ENCODE measurements at places on chromosomes 11 and 22.
A peak's percentile ranks its signal among the peaks of the same experiment; 100 is the strongest.

- peak; percentile 47 for DNase-seq
These were observed 15.9 kb downstream of the MOGAT2 start for GRCh38 chr11:75733431-75734107.

GRCh38 chr11:61890529-61891330 is 615 bp downstream of the FADS3 start:
- DNase-seq: no peak

GRCh38 chr11:68468217-68468828 is 7.8 kb downstream of the PPP6R3 start:
- DNase-seq: no peak

DNA sequence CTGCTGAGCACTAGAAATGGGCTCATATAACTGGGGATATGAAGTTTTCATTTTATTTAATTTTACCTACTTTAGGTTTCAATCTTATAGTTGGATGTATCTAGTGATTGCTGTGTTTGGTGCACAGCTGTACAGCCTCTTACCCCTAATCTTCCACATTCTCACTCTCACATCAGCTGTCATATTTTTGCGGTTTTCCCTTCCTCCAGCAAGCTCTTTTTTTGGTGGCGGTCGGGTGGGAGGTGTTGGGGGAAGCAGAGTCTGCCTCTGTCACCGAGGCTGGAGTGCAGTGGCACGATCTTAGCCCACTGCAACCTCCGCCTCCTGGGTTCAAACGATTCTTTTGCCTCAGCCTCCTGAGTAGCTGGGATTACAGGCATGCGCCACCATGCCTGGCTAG is 445.1 kb upstream of the ISX start:
- DNase-seq: no peak

- DNase-seq: no peak
These were observed 3.8 kb upstream of the GGA1 start for GRCh38 chr22:37604875-37605274.

- no peak for DNase-seq
These were observed 14.1 kb upstream of the TSKU start for GRCh38 chr11:76768909-76769560.

DNA sequence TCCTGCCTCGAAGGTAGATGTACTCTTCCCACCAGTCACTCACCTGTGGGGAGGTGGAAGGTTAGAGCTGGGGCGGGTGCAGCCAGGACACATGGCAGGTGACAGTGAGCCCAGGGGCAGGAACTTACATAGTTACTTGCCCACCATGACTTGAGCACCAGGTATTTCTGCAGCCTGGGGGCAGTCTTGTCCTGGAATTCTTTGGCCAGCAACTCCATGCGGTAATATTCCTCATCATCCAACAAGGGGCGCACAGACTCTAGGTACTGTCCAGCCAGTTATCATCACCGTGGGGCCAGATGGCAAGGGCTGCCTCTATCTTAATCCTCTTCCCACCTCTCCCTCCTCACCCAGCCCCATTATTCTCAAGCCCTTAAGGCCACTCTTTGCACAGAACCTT is 2.2 kb downstream of the CPT1B start:
- DNase-seq: no peak

DNA sequence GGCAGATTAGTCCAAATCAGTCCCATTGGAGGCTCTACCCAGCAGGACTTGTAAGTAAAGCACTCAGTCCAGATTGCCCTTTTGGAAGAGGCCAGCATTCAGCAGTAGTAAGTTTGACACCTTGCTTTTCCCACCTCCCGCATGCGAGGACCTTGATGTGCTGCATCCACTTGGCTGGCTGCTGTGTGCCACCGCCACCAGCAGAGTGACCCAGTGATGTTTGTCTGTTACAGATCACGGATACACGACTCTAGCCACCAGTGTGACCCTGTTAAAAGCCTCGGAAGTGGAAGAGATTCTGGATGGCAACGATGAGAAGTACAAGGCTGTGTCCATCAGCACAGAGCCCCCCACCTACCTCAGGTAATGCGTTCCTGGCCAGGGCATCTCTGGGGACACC is 6.6 kb downstream of the SMARCB1 start:
- DNase-seq: no peak

GRCh38 chr11:124194293-124195188 is 11.4 kb downstream of the OR10D3 start:
- DNase-seq: peak; percentile 53

DNA sequence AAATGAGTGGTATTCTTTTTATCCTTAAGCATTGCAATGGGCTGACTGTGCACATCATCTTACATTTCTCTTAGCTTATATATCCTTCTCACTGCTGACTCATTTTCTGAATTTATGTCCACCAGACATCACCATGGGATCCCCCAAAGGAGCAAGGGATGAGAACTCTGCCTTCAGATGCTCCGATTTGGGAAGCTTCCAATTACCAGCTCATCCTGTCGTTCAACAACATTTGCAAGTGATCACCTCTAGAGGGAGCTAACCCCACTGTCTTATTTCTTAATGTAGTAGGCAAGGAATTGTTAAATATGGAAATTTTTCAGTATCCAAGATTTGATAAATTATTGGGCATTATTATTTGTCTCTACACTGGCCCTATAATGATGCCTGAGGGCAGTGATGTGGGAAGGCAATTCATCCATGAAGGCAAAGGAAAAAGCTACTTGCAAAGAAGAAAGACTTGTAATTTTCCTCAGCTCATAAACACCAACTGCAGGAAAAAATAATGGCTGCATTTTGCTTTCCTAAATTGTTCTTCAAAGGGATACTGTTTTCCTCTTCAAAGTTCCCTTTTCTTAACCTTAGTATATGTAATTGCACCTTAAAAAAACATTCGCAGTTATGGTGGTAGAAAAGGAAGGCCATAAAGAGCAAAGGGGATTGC is 102.4 kb upstream of the FSHB start:
- DNase-seq: no peak
